Stimulated activated CD4-positive, alpha-beta T cell treated with anti-CD3 and anti-CD28 coated beads, Interleukin-15, amount 100 ng/mL, for 48 hours (primary cell): ENCODE measurements at places on chromosomes 5 and 9.

- DNase-seq: no peak
Measured at GRCh38 chr9:3846573-3846972, 320.8 kb upstream of the RFX3 start.

DNA sequence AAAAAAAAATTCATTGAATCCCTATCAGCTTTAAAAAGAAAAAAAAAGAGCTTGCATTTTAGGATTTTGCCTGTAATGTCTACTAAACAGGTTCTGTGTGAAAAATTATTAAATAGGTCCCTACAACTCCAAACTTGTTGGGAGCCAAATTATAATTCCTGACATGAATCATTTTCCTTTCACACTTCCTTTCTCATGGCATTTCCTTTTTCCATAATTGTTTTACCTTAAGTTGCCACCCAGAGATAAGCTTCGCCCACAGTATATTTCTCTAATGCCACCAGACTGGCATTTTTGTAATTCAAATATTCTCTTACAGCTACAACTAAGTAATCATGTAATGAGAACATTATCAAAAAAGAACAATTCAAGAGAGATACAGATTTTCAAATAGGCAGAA lies 348.8 kb downstream of the EFNA5 start:
- DNase-seq: no peak

DNA sequence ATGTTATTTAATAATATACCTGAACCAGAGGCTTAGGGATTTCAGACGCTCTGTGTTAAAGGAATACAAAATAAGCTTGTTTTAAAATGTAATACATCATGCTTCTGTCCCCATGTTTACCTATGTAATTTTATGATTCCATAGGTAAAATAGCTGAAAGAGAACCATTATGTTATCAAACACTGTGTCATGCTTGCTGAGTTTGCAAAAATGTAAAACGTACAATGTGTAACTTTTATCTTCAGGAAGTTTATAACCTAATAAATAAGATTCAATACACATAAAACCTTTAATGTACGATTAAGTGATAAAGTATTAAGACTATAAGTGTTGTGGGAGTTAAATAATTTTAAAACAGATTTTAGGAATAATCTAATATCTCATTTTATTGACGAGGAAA lies 94.1 kb downstream of the COMMD10 start:
- DNase-seq: no peak

GRCh38 chr5:11301171-11301570 lies 540.1 kb upstream of the DAP start:
- DNase-seq: no peak
